Activated T-helper 2 cell treated with anti-CD3 and anti-CD28 coated beads, Interferon-gamma antibody, Interleukin-2, Interleukin-4, amounts not matched to agents 10 μg/mL and 5 μg/mL and 100 μg/mL, durations not matched to agents 14 hours and 24 hours and 36 hours (primary cell): ENCODE measurements at places on chromosomes 12 and 14.

DNA sequence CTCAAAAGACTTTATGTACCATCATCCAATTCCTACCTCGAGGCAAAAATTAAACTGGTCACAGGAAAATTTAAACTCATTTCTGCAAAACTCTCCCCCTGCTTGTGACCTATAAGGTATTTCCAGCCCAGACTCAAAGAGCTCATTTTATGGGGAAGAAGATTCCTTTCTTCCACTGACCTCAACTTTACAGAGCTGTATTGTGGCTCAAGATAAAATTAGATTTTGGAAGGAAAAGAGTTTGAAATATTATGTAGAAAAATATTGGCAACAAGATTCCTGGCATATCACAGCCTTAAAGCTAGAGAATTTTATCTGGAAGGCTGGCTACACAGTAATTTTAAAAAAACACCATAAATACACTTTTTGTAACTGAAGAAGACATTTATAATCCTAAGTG is 91.7 kb downstream of the STXBP6 start:
- DNase-seq = no peak

GRCh38 chr12:120157678-120158077 is 36.8 kb downstream of the GCN1 start:
- DNase-seq = no peak

DNA sequence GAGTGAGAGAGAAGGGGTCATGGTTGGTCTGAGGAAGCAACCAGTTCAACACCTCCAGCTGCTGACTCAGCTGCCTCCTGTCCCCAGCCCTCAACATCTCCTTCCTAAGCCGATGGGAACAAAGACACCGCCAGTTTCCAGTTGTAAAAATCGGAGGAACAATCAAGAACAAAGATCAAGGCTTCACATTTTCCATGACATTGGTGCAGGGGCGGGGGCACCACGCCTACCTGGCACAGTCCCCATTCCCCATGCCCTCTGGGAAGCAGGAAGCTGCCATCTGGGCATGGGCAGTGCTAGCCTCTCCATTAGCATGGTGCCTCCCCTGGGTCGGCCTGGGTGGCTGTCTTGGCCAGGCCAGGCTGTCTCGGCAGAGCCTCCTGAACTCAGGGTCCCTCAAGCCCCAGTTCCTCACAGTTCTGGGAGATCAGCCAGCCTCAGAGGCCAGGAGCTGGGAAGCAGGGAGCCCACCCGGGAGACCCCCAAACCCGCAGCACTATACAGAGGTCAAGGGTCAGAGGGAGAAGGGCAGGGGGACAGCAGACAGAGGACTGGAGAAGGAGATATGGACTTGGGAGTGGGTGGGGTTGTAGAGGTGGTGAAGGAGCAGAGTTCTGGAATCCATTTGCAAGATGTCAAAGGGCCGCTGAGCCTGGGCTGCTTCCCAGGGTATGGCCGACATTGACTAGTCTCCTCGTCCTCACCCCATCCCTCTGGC is 19.6 kb upstream of the TMEM106C start:
- no peak for DNase-seq

DNA sequence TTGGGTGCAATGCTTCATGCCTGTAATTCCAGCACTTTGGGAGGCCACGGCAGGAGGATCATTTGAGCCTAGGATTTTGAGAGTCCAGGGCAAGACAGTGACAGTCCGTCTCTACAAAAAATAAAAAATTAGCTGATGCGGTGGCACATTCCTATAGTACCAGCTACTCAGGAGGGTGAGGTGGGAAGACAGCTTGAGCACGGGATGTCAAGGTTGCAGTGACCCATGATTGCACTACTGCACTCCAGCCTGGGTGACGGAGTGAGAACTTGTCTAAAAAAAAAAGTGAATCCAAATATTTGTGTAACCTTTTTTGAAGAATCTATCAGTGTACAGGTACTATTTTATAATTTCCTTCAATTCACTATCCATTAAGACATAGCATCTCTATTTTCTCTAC is 112.5 kb downstream of the DENND5B start:
- DNase-seq = no peak
